IPS DF 6.9 (cell line): ENCODE measurements at places on chromosomes 5 and 9.

- H3K36me3 ChIP-seq = no peaks in the 10 kb centered on the region
- H3K27me3 ChIP-seq = no peaks in the 10 kb centered on the region
- DNase-seq = no peak
Observed at GRCh38 chr5:150485693-150486401, 22.1 kb upstream of the NDST1 start.

- no peak overlapping the region for H3K27ac ChIP-seq
- peaks cover 2% of the 10 kb centered on the region; the same call in 1 of the 2 replicates for H3K4me1 ChIP-seq
- no peaks in the 10 kb centered on the region for H3K27me3 ChIP-seq
- no peak overlapping the region for H3K4me3 ChIP-seq
- H3K36me3 ChIP-seq = no peaks in the 10 kb centered on the region
- no peak for DNase-seq
Observed at GRCh38 chr5:171668097-171668412, 117.6 kb upstream of the SMIM23 start.

- no peaks in the 10 kb centered on the region for H3K4me1 ChIP-seq
- DNase-seq = peak; percentile 52
- H3K27ac ChIP-seq = no peak overlapping the region
- no peaks in the 10 kb centered on the region for H3K27me3 ChIP-seq
- no peak overlapping the region for H3K4me3 ChIP-seq
- no peaks in the 10 kb centered on the region for H3K36me3 ChIP-seq
Observed at GRCh38 chr9:89564346-89564878, 40.4 kb upstream of the GADD45G start.

GRCh38 chr9:81242866-81243265, 446.5 kb downstream of the TLE1 start:
- H3K4me3 ChIP-seq = no peak overlapping the region
- no peak overlapping the region for H3K27ac ChIP-seq
- no peaks in the 10 kb centered on the region for H3K4me1 ChIP-seq
- H3K27me3 ChIP-seq = no peaks in the 10 kb centered on the region
- DNase-seq = no peak

DNA sequence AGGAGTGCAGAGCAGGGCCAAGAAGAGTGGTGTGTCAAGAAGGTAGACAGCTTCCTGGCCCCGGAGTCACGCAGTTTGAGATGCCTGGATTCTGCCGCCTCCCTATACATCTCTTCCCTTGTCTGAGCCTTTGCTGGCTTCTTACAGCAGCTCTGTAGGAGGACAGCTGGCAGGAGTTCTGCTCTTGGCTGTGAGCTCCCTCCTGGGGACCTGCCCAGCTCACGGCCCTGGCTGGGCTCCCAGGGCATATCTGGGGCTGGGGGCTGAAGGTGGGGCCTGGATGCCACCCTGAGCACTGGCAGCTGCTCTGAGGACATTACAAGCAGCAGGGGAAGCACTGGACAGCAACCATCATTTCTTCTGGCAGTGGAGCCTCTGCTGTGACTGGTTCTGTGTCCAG, 786 bp upstream of the TSSK1B start:
- no peak overlapping the region for H3K4me3 ChIP-seq
- H3K4me1 ChIP-seq = no peaks in the 10 kb centered on the region
- no peaks in the 10 kb centered on the region for H3K27me3 ChIP-seq
- no peak for DNase-seq

- no peak overlapping the region for H3K27ac ChIP-seq
- H3K36me3 ChIP-seq = no peaks in the 10 kb centered on the region
- no peak for DNase-seq
- H3K27me3 ChIP-seq = no peaks in the 10 kb centered on the region
- H3K4me3 ChIP-seq = no peak overlapping the region
- H3K4me1 ChIP-seq = no peaks in the 10 kb centered on the region
Observed at GRCh38 chr9:120616966-120617935, 37.3 kb upstream of the CDK5RAP2 start.

- DNase-seq = no peak
- H3K4me3 ChIP-seq = no peak overlapping the region
- H3K36me3 ChIP-seq = no peaks in the 10 kb centered on the region
Observed at GRCh38 chr9:36320466-36320865, 62.2 kb upstream of the GNE start.

DNA sequence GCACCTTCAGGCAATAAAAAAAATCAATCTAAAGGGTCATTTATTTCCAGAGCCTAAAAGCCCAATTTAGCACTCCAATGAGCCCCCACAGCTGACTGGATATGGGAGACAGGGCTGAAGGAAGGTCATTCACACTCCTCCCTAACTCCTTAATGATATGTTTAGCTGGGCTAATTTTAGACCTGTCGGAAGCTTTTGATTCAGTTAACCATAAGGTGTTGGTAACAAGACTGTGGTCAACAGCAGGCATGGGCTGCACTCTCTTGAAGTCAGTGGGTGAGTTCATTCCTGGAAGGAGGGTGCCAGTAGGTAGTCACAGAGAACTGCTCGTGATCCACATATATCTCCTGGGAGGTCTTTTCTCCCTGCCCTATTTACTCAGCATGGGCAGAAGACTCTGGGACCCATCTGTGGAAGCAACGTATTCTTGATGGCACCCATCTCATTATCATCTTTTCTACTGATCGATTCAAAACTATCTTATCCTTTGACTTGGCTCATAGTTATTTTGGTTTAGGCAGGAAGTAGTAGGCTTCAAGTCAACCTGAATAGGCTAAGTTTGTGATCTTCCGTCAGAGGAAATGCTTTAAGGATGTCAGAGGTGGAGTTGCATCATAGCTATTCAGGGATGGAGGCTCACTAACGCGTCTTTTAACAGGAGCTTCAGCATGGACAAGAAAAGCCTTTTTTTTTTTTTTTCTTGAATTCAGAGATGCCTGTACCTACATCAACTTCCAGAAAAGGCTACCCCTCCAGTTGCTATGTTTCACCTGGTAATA, 367.7 kb upstream of the SLC30A5 start:
- no peaks in the 10 kb centered on the region for H3K27me3 ChIP-seq
- H3K4me3 ChIP-seq = no peak overlapping the region
- H3K36me3 ChIP-seq = no peaks in the 10 kb centered on the region
- H3K4me1 ChIP-seq = no peaks in the 10 kb centered on the region
- no peak overlapping the region for H3K27ac ChIP-seq

DNA sequence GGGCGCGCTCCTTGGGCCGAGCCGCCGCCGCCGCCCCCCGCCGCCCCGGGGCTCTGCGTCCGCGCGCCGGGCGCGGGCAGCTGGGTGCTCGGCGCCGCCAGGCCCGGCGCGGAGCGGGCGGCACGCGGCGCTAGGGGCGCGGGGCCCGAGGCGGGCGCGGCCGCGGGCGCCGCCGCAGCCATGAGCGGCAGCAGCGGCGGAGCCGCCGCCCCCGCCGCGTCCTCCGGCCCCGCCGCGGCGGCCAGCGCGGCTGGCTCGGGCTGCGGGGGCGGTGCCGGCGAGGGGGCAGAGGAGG, 351 bp downstream of the TRIO start:
- peaks cover 5% of the 10 kb centered on the region for H3K4me1 ChIP-seq
- H3K27me3 ChIP-seq = no peaks in the 10 kb centered on the region
- no peaks in the 10 kb centered on the region; the same call in 1 of the 2 replicates for H3K36me3 ChIP-seq
- peak overlapping the region; percentile 99 for H3K4me3 ChIP-seq

- no peak overlapping the region for H3K4me3 ChIP-seq
- H3K36me3 ChIP-seq = no peaks in the 10 kb centered on the region
- H3K4me1 ChIP-seq = no peaks in the 10 kb centered on the region
- H3K27me3 ChIP-seq = no peaks in the 10 kb centered on the region
- H3K27ac ChIP-seq = no peak overlapping the region
Observed at GRCh38 chr5:71706906-71707305, 12.2 kb upstream of the CARTPT start.

GRCh38 chr9:71763832-71764231, 4.5 kb downstream of the CEMIP2 start:
- H3K4me1 ChIP-seq = peaks cover 5% of the 10 kb centered on the region; the same call in 1 of the 2 replicates
- no peaks in the 10 kb centered on the region for H3K36me3 ChIP-seq
- no peak overlapping the region for H3K27ac ChIP-seq
- no peak overlapping the region for H3K4me3 ChIP-seq

- peaks cover 3% of the 10 kb centered on the region for H3K36me3 ChIP-seq
- H3K4me3 ChIP-seq = no peak overlapping the region
- no peak overlapping the region for H3K27ac ChIP-seq
- H3K4me1 ChIP-seq = no peaks in the 10 kb centered on the region
- no peak for DNase-seq
Observed at GRCh38 chr5:177234841-177235240, 68.7 kb downstream of the RAB24 start.

DNA sequence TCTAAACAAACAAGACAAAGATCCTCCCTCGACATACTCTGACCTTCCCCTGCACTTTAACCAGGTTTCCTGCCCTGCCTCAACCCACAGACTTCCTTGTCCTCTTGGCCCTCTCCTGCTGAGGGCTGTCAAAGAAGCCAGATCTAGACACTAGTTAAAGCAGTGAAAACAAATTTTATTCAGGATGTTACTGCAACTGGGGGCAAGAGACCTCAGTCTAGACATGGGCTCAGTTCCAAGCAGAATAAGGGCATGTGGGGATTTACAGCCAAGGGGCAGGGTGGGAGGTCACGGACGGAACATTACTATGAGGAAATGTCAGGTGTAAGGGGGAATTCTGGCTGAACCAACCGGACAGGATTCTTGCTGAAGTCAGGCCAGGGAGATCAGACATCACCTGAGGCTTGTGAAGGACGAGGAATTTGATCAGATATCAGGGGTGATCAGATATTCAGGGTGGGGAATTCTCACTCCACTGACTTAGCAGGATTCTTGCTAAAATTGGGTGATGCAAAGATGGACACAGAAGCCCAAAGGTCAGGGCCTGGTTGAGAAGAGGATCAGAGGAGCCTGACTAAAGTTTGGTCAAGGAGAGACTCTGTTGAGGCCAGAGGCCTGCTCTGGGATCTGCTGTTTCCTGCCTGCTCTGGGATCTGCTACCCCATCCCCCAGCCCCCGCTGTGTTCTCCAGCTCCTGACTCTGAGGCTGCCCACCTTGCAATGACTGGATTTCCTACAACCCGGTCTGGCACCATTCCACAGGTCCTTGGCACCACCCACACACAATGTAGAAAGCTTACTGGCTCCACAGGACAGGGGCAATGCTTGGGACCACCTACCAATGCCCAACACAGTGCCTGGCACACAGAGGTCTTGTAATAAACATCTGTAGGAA, 21.5 kb downstream of the GABBR2 start:
- H3K4me1 ChIP-seq = no peaks in the 10 kb centered on the region; the same call in 1 of the 2 replicates
- no peaks in the 10 kb centered on the region for H3K27me3 ChIP-seq
- DNase-seq = no peak
- no peak overlapping the region for H3K27ac ChIP-seq
- H3K4me3 ChIP-seq = no peak overlapping the region

GRCh38 chr9:130172161-130172857, at the start of gene NCS1:
Gene NCS1, plus strand, starts transcription at chr9:130172404. Its CDS starts 260 bp downstream, at chr9:130172664.
- no peaks in the 10 kb centered on the region for H3K36me3 ChIP-seq
- DNase-seq = no peak
- 0 out of 2 replicates have a peak, but pooled peaks cover 4% of the 10 kb centered on the region for H3K4me1 ChIP-seq

- peaks cover 4% of the 10 kb centered on the region; the same call in 1 of the 2 replicates for H3K36me3 ChIP-seq
- no peak overlapping the region for H3K27ac ChIP-seq
- no peaks in the 10 kb centered on the region; the same call in 1 of the 2 replicates for H3K4me1 ChIP-seq
- no peaks in the 10 kb centered on the region for H3K27me3 ChIP-seq
- no peak overlapping the region for H3K4me3 ChIP-seq
Observed at GRCh38 chr9:13128266-13128860, 151.1 kb downstream of the MPDZ start.

DNA sequence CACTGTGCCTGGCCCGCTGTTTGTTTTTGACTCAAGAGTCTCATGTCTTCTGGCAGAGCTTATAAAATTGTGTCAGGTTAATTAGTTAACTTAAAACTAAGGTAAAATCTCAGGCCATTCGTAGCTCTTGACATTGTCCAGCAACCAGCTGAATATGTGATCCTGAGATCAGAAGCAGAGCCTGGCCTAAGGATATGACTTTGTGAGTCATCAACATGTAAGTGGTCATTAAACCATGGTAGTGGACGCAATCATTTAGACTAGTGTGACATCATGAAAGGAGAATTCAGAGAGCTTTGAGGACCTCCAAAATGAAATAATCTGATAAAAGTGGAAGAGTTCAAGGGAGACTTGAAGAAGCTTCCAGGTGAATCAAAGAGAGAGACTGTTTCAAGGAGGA, 23.3 kb downstream of the SPZ1 start:
- no peak for DNase-seq
- H3K4me1 ChIP-seq = no peaks in the 10 kb centered on the region
- no peaks in the 10 kb centered on the region for H3K27me3 ChIP-seq
- H3K36me3 ChIP-seq = no peaks in the 10 kb centered on the region
- H3K27ac ChIP-seq = no peak overlapping the region

DNA sequence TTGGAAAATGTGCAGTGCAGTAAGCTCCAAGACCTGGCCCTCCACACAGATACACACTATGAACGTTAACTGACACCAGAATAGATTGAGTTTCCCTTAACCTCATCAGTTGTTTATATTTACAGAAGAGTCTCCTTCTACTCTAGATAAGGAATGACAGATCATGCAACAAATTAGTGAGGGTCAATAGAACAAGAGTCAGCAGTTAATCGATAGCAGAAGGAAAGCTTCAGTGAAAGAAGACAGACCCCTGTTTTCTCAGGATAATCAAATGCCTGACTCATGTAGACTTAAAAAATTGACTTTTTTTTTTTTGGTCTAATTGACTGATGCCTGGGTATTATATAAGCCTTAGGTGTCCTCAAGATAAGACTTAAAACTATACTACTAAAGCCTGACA, 179.9 kb downstream of the DTWD2 start:
- no peak overlapping the region for H3K27ac ChIP-seq
- H3K4me1 ChIP-seq = no peaks in the 10 kb centered on the region
- no peaks in the 10 kb centered on the region for H3K36me3 ChIP-seq
- DNase-seq = no peak
- no peaks in the 10 kb centered on the region for H3K27me3 ChIP-seq
- no peak overlapping the region for H3K4me3 ChIP-seq

DNA sequence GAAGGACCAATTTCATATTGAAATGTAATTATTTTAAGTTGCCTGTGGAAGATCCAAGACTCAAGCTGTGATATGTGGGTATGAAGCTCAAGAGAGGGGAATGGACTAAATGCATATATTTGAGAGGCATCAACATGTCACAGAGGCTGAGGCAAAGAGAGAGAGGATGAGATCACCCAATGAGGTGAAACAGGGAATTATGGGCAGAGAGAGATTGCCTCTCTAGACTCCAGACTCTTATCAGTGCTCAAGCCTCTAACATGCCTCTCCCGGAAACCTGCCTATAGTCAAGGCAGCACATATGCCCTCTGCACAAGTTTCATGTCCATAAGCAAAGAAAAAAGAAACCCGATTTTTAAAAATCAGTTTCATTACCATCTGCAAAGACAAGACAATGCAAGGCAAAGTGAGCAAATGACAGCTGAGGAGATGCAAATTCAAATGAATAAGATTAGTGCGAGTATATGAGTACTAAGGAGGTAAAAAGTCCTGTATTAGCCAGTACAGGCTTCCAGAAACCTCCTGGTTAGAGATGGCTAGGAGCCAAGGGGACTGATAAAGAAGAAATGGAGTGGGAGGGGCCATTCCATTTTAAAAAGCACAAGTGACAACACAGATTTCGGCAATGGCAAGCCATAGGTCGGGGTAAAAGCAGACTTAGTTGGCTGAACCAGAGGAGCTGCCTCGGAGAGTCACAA, 9.4 kb downstream of the APTX start:
- H3K36me3 ChIP-seq = peaks cover 10% of the 10 kb centered on the region; the same call in 1 of the 2 replicates
- H3K4me3 ChIP-seq = no peak overlapping the region
- H3K27ac ChIP-seq = no peak overlapping the region
- H3K4me1 ChIP-seq = no peaks in the 10 kb centered on the region

DNA sequence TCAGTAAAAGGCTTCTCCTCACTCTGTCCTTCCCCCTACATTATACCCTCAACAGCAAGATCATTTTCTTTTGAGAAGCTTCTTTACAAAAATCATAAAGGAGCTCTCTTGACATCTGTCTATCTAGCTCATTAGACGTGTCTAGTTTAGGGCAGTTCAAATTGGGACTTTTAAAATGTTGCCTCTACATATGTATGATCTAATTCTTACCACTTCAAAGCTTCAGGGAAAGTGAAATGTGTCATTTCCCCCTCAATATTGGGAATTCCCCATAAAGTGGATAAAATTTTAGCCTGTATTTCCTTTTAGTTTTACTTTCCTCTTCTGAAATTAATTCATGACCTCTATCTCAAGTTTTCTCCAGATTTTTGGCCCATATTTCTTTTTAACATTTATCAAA, 323.7 kb downstream of the ARRDC3 start:
- no peaks in the 10 kb centered on the region for H3K4me1 ChIP-seq
- no peak for DNase-seq
